Neural crest cell (in vitro differentiated cells): ENCODE measurements at places on chromosomes 7 and 10. TPM values are rescaled to one million over a fixed set of nuclear protein-coding genes. Genes with fewer than 3 reads are reported as not detected.

Gene SLC26A5
- not detected in 2 replicates for total RNA-seq

Gene MSMB
- not detected in 2 replicates for total RNA-seq

Gene SORCS1
- 8.2 and 9.1 TPM in 2 replicates for total RNA-seq

Gene LHFPL3
- not detected in 2 replicates for total RNA-seq

Gene ARF5
- 151 and 160 TPM in 2 replicates for total RNA-seq

Gene MAT1A
- 0.11 TPM in 1 of 2 replicates, not detected in the other for total RNA-seq

Gene GIMAP4
- total RNA-seq = not detected in 2 replicates

DNA sequence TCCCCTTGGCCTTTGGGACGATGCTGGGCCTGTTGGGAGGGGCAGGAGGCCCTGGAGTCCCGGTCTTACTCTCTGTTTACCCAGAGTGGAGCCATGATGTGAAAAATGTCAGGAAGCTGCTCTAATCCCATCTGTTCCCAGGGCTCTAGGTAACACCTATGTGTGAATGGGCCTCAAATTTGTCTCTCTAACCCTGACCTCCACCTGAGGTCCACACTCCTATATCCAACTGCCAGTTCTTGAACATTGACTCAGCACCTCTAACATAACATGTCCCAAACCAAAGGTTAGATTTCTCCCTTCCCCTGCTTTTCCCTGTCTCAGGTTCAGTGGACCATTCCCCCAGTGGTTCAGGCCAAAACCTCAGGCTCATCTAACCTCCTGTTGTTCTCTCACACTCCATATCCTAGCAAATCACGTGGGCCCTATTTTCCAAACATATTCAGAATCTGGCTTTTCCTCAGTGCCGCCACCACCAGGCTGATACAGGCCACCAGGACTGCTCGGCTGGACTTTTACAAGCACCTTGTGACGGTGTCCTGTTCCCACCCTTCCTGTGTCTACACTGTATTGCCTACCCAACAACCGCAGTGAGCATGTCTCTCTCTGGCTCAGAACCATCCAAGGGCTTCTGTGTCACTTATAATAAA is 130.6 kb downstream of the ATXN7L1 start:
- no peak for DNase-seq

DNA sequence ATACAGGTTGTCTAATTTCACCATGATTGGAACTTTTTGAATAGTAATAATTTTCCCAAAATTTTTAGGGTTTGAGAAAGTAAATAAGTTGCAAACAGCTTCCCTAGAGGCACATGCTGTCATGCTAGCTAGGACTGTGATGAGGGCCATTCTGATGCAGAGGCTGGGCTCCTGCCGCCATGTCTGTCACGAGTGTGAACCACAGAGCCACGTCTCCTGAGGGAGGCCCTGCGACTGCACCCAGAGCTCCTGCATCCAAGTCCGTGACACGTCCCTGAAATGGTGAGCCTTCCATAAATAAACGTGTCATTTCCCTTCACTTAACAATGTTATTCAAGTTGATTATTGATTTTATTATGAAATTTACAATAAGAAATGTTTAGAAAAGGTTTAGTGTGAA is 40.0 kb downstream of the C10orf120 start:
- DNase-seq = no peak

DNA sequence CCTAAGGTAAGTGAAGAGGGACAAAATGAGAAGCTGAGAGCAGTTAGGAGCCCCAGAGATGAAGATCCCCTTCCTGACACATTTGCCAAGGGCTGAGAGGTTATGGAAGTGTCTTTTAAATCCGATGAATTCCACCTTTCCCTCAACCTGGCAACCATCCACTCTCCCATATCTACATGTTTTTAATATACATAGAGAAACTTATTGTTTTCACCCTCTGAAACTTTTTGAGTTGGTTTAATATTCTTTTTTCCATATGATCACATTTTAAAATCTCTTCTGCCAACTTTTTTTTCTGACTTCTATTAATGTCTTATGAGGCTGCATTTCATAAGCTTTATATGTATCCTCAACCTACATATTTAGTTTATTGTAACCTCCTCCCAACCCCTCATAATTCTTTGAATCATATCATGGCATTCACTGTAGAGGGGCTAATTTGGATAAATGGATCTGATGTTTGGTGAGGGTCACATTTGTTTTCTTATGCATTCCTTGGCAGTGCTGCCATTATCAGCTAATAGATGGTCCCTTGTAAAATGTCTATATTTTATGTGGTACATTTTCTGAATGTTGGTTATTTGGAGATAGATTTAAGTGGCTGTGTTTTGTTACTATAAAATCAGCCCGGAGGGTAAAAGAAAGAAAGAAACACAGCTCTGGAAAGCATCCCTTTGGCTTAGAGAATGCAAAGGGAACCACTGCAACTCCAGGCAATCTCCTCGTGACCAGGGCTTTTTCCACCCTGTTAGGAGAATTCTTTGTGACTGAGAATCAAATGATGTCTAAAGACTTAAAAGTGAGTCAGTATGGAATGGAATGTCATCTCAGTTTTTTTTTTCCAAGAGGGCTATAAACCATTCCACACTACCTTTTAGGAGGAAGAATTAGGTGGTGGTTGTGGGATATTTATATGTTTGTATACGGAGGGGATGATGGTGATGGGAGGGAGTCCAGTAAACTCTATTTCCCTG is 334.4 kb downstream of the SUGCT start:
- DNase-seq = no peak

- DNase-seq = no peak
Observed at GRCh38 chr10:52637592-52637991, 135.0 kb downstream of the MBL2 start.

- no peak for DNase-seq
Observed at GRCh38 chr7:40499718-40500117, 364.9 kb downstream of the SUGCT start.

GRCh38 chr7:157983502-157984422 is 603.9 kb downstream of the PTPRN2 start:
- no peak for DNase-seq

- DNase-seq = no peak
Observed at GRCh38 chr10:102491136-102491535, 11.4 kb downstream of the ACTR1A start.

- DNase-seq = no peak
Observed at GRCh38 chr7:44587843-44588711, 6.0 kb upstream of the TMED4 start.

- no peak for DNase-seq
Observed at GRCh38 chr7:64849250-64849923, 53.7 kb upstream of the ZNF273 start.

- DNase-seq = no peak
Observed at GRCh38 chr7:55502858-55503440, 69.4 kb downstream of the VOPP1 start.

GRCh38 chr10:91820144-91820543 is 21.9 kb downstream of the TNKS2 start:
- no peak for DNase-seq

DNA sequence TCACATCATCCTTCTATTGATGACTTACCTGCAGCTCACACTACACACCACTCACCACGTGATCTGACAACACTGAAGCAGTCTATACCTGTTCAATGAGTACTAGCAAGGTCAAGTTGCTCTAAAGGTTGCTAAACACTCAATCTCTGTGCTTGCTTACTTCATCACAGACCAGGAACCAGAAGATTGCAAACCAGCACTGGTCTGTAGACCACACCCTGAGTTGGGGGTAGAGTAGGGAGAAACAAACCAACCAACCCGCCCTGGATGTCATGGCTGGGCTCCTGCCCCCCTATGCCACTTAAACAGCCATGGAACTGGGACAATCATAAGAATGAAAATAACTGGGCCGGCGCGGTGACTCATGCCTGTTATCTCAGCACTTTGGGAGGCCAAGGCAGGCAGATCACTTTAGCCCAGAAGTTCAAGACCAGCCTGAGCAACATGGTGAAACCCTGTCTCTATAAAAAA is 19.6 kb downstream of the DLG5 start:
- no peak for DNase-seq

GRCh38 chr7:100781255-100781654 is 46.1 kb downstream of the EPHB4 start:
- no peak for DNase-seq

DNA sequence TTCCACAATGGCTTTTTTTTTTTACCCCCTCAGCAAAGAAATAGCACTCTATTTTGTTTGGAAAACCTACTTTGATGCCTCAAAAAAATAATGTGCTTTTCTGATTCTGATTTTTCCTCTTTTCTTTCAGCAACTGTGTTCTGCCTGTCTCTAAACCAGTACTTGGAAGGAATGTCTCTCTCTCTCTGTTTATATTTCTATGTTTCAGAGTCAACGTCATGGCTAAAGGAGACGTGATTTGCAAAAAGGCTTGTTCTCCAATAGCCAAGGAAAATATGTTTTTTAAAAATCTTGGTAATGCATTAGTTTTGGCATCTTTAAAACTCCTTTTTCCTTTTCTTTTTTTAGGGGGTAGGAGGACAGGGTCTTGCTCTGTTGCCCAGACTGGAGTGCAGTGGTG is 56.0 kb upstream of the SDK1 start:
- DNase-seq = no peak

DNA sequence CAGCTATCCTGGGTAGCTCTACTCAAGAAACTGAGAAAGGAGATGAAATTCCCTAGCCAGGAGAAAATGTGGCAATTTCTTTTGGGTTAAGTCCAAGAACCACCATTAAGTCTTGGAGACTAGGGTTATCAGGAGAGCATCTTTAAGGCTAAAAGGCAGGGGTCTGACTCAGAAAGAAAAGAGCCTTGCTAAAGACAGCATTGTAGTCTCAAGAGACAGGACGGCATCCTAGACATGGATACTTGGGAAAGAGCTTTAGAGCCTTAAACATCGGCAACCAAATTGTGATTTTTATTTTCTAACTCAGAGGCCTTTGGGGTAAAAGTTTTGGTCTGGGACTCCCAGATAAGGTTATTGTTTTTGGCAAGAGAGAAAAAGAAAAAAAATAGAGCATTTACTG is 83.1 kb downstream of the FAS start:
- DNase-seq = no peak

DNA sequence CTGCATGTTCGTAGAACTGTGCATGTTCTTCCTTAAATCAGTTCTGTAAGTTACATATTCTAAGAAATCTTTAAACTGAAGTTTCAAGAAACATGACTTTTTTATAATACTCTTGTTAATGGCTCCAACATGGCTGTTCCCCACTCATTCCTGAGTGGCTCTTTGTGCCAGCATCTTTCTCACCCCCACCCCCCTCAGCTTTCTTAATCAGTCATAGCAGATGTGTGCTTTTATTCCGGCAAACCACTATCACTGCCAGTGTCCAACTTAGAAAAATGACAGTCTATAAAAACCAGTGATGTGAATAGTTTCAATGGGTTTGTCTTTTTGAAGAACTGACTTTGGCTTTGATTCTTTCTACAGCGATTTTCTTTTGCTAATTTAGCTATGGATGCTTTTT is 37.6 kb downstream of the PITRM1 start:
- no peak for DNase-seq

- no peak for DNase-seq
Observed at GRCh38 chr10:43628956-43629355, 19.7 kb downstream of the ZNF32 start.

GRCh38 chr7:82258181-82258580 is 185.4 kb downstream of the CACNA2D1 start:
- no peak for DNase-seq

DNA sequence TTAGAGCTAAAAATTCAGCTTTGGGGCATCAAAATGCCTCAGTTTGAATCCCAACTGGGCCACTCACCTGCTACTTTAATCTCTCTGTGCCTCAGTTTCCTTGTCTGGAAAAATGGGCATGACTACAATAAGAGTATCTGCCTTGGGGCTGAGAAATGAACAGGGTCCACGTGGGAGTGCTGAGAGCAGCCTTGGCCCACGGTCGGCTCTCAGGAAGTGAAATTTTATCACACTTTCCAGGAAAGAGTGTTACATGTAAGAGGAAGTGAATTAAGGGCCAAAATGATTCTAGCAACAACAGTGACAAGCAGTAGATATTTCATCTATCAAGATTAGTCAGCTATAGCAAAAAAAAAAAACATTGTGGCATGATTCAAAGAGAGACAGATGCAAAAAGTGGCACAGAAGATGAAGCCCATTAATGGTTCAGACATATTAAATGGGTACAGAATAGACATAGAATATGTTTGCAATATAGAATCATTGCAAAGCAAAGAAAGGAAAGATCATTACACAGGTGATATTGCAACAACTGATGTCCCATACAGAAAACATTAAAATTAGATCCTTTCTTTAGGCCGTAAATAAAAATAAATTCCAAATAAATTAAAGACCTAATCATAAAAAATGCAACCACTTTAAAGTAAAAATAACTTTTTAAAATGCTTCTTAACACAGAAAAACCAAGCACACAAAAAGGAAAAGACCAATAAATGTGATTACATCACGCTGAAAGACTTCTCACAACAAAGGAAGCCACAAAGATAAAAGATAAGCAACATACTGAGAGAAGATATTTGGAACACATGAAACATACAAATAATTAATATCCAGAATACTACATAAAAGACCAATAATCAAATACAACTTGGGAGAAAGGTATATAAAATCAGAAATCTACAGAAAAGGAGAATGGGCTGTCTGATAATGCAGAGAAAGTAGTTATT is 4.3 kb downstream of the TMEM273 start:
- DNase-seq = no peak
